ENCODE measurements at places on chromosomes 5 and 9. TPM values are rescaled to one million over a fixed set of nuclear protein-coding genes. Genes with fewer than 3 reads are reported as not detected.
A peak's percentile ranks its signal among the peaks of the same experiment; 100 is the strongest.

DNA sequence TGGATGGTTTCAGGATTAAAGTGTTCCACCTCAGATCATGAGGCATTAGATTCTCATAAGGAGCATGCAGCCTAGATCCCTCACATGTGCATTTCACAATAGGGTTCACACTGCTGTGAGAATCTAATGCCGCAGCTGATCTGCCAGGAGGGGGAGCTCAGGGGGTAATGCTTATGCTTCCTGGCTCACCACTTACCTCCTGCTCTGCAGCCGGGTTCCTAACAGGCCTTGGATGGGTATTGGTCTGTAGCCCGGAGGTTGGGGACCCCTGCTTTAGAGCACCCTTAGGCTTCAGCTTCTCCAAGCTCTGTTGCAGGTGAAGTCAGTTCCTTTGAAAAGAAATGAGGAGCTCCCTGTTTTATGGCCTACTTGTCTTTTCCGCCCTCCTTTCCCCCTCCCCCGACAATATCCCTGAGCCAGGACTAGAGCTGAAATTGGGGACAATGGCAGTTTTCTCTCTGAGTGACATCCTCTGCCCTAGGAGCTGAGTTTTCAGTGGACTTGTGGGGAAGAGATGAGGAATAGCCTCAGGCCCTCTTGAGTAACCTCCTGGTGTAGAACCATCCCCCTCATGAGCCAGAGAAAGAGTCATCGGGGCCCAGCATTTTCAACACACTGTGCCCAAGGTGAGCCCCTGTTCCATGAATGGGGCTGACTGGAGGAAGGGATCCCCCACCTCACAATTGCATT is 16.2 kb upstream of the MAT2B start:
- no peaks in the 10 kb centered on the region for H3K27me3 ChIP-seq
- H3K36me3 ChIP-seq, result no peaks in the 10 kb centered on the region
- no peaks in the 10 kb centered on the region for H3K4me1 ChIP-seq
- no peak overlapping the region for H3K4me3 ChIP-seq
- no peak overlapping the region for H3K27ac ChIP-seq

DNA sequence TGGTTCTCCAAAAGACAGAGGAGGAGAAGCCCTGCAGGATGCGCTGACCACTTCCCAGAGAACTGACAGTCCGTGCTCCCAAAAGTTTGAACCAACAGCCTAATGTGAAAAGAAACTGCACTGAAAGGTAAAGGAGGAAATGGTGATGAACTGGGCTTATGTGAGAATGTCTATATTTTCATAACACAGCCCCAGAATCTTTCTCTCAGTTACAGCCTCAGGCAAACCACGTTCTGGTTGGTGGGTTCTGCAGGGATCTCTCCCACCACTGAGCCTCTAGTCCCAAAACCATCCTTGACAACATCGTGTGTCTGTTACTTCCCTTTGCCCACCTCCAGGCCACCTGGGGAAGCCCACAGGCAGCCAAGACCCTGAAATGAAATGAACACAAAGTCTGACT is 23.9 kb downstream of the SPARC start:
- DNase-seq, result no peak
- peaks cover 16% of the 10 kb centered on the region for H3K4me1 ChIP-seq
- H3K36me3 ChIP-seq, result peaks cover 31% of the 10 kb centered on the region
- H3K4me3 ChIP-seq, result no peak overlapping the region

GRCh38 chr5:143882520-143882919 is 70.6 kb downstream of the HMHB1 start:
- DNase-seq, result no peak
- H3K27ac ChIP-seq, result no peak overlapping the region

- no peaks in the 10 kb centered on the region for H3K36me3 ChIP-seq
- H3K4me3 ChIP-seq, result no peak overlapping the region
Observed at GRCh38 chr5:44402084-44402483, 12.9 kb upstream of the FGF10 start.

- no peak overlapping the region for H3K27ac ChIP-seq
- H3K4me1 ChIP-seq, result no peaks in the 10 kb centered on the region
- no peaks in the 10 kb centered on the region for H3K27me3 ChIP-seq
- H3K36me3 ChIP-seq, result no peaks in the 10 kb centered on the region
- no peak overlapping the region for H3K4me3 ChIP-seq
- DNase-seq, result no peak
Observed at GRCh38 chr9:93244101-93244500, 60.2 kb downstream of the WNK2 start.

DNA sequence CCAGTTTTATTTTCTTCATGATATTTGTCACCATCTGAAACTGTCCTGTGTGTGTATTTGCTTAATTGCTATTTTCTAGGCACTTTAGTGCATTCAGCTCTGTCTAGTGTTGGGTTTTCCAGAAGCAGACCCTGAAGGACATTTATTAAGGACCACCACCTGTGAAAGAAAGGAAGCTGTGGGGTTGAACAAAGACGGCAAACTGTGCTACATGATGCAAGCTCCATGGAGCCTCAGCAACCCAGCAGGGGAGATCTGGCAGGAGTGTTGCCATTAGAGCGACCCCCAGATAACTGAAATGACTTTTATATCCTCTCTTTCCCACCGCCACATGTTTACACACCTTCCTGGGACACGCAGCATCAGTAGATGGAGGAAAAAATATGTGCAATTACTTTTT is 125.5 kb downstream of the GABRB2 start:
- DNase-seq, result no peak
- H3K36me3 ChIP-seq, result no peaks in the 10 kb centered on the region
- no peaks in the 10 kb centered on the region for H3K4me1 ChIP-seq
- H3K27ac ChIP-seq, result no peak overlapping the region

The NIM1K gene
- 0.66 TPM for polyA plus RNA-seq

- H3K4me1 ChIP-seq, result no peaks in the 10 kb centered on the region
- peak; percentile 76 for DNase-seq
- H3K36me3 ChIP-seq, result peaks cover 67% of the 10 kb centered on the region
- H3K27me3 ChIP-seq, result no peaks in the 10 kb centered on the region
- H3K27ac ChIP-seq, result no peak overlapping the region
Observed at GRCh38 chr9:95103281-95103771, 214.2 kb downstream of the FANCC start.

- H3K27ac ChIP-seq, result no peak overlapping the region
- no peak for DNase-seq
- H3K4me1 ChIP-seq, result no peaks in the 10 kb centered on the region
- H3K4me3 ChIP-seq, result no peak overlapping the region
- H3K27me3 ChIP-seq, result no peaks in the 10 kb centered on the region
Observed at GRCh38 chr5:79695526-79695925, 5.9 kb downstream of the CMYA5 start.

Data from left lung (tissue), 14 donors.